ENCODE measurements at places on chromosomes 1 and 21.

GRCh38 chr1:167739752-167740151 is 18.0 kb downstream of the MPZL1 start:
- DNase-seq: no peak

DNA sequence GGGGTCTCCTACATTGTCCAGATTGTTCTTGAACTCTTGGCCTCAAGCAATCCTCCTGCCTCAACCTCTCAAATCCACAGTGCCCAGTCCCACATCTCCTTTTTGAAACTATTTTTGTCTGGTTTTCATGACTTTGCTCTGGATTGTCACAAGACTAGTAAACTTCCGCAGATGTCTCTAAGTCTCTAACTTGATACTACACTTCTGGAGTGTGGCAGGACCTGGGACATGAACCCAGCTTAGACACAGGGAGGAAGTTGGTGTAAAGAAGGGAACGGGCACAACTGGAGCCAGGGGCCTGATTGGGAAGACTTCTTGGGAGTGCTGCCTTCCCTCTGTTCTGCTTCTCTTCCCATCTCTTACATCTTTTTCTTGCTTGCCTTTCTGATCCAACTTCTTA is 16.2 kb upstream of the DISC1 start:
- no peak for DNase-seq

GRCh38 chr21:33780631-33781030 is 135.0 kb downstream of the ATP5PO start:
- DNase-seq: no peak

DNA sequence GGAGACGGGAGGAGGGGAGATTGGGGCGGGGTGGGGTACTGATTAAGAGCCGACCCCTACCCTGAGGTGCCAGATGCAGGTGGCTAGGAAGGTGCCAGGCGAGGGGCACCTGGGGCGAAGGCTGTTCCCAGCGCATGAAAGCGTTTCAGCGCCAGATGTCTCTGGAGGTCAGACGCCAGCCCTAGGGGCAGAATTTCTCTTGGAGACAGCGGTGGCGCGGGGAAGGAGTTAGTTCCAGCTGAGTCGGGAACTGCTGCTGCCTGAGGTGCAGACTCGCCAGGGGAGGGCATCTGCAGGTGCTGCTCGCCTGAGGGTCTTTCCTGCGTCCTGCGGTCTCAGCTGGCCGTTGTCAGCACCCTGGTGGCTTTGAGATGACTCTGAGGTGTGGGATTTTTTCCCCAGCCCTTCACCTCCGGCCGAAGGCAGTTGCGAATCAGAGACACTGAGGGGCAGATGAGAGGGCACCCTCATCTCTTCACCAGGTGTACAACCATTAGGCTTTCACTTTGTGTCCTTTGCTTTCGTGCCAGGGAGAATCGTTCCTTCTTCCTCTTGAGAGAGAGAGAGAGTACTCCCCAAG is 539 bp downstream of the CGN start:
- DNase-seq: no peak

DNA sequence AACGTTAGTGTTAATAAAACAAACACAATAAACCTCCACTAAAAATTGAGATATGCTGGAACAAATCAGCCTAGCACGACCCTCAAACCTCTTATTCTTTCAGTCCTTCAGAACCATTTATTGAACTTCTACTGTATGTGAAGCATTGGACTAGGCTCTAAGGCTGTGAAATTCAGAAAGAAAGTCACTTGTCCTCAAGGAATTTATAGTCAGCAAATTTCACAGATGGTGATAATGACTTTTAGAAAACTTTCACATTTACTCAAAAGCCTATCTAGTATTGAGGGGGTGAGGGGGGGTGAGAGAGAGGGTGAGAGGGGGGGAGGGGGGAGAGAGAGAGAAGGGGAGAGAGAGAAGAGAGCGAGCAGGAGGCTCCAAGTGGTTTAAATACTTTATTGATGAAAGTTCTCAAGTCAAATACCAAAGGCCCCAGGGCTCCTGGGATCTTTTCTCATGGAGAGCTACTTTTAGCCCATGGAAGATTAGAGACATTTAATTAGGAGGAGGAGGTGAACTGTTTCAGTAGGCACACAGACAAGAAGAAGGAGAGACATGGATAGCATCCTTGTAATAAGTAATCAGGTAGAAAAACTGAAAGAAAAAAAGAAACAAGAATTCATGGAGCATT is 66.3 kb upstream of the SSX2IP start:
- DNase-seq: no peak

DNA sequence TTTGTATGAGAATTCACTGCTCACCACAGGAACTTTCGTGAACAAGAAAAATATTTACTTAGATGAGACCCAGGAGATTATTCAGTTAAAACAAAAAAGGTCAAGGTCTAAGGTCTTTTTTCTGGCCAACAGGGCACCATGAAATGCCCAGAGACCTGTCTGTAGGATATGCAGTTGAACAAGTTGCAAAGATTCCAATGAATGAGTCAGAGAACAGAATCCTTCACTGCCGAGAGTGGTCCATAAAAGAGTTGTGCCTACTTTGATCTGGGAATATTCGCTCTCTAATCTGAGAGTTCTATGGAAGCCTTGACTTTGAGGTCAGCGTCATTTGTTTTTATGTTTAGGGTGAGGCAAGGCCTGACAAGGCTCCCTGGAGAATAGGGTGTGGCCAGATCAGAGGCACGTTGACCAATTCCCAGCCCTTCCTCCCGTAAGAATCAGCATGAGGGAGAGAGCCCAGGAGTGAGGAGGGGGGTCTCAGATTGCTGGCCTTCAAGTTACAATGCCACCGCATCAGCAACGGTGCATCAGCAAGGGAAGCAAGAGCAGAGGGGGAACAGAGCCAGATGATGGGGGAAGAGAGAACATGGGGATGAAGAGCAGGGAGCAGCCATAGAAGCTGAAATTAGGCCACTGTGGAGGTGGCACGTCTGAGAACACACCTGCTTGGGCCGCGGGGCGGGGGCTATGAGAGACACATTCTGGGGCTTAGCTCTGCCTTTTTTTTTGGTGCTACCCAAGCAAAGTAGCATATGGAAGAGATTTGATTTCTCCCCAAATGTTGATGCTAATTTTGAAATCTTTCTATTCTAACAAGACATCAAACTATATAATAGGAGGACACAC is 206.4 kb upstream of the RAB4A start:
- DNase-seq: no peak

- DNase-seq: no peak
Observed at GRCh38 chr1:151990058-151990855, 3.4 kb downstream of the S100A10 start.

GRCh38 chr1:24093732-24094131 is 18.2 kb downstream of the MYOM3 start:
- no peak for DNase-seq

GRCh38 chr1:44539991-44540730 is 134.1 kb downstream of the TMEM53 start:
- no peak for DNase-seq

DNA sequence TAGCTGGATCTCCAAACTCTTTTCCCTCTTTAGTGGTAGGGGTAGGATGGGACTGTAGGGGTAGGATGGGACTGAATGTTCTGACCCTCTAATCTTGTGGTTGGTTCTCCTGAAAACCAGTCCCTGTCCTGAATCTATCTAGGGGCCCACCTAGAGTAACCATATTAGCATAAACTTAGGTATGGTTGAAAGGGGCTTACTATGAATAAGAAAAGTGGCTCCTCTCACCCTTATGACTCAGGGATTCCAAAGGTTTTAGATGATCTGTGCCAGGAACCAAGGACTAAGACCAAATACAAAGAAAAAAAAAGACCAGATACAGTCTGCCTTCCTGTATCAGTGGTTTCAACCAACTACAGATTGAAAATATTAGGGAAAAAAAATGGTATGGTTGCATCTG is 28.9 kb downstream of the RNF2 start:
- DNase-seq: no peak

DNA sequence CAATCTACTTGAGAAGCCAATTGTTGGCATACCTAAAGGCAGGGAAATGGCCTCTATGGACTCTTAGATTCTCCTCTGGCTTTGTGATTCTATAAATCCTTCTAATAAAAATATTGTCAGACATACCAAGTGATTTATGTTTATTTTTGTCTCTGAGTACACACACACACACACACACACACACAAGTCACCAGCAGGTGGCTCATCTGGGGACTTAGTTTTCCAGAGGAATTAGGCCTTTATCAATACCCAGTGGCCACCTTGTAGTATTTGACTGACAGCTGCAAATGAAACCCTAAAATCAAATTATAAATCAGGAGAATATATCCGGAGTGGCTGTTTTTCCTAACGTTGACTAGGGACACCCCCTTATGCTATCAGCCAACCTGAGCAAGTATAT is 258.5 kb downstream of the BRINP2 start:
- no peak for DNase-seq

GRCh38 chr1:110524311-110525248 is 5.6 kb upstream of the KCNA10 start:
- peak; percentile 16 for DNase-seq

GRCh38 chr1:7373251-7373650 is 397.8 kb upstream of the VAMP3 start:
- DNase-seq: no peak

- DNase-seq: no peak
Observed at GRCh38 chr21:36790616-36791015, 91.7 kb downstream of the SIM2 start.

DNA sequence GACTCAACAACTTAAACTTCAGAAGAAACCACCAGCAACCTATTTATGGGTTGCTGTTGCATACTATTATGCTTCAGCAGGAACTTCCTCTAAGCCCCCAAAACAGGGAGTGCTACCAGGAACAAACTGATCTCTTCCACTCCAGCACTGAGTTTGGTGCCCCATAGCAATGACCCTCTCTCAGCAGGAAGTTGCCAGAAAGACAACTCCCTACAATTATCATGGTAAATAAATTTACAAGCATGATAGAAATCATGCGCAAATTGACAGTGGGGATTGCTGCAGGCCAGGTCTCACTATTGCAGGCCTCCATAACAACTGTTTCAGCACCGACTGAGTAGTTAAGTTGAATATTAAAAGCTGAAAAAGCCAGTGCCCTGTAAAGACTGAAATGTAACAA is 180.6 kb downstream of the PLA2G4A start:
- no peak for DNase-seq

- no peak for DNase-seq
Observed at GRCh38 chr1:66085600-66085999, 292.9 kb downstream of the PDE4B start.

DNA sequence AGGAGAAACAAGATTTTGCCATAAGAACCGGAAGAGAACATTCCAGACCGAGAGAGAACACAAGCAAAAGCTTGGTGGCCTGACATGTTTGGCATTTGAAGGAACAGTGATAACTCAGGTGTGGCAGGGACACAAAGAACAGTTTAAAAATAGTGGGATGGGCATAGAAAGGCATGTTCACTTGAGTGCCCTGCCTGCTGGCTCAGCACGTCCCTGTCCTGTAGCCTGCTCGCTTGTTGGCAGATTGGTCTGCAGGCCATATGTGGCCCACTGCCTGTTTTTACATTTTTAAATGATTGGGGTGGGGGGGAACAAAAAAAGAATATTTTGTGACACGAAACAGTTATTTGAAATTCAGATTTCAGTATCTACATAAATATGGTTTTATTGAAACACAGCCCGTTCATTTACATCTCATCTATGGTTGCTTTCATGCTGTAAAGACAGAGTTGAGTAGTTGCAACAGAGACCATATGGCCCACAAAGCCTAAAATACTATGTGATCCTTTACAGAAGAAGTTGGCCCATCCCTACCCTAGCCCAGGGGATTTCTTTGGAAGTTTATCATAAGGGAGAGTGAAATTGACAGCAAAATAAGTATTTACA is 100.7 kb downstream of the RGL1 start:
- no peak for DNase-seq

GRCh38 chr1:174309490-174309889 is 138.3 kb upstream of the GPR52 start:
- DNase-seq: no peak

- DNase-seq: peak; percentile 7
Observed at GRCh38 chr1:10939654-10940450, 72.6 kb upstream of the TARDBP start.

- DNase-seq: peak; percentile 44
Observed at GRCh38 chr1:198934901-198935305, 296.1 kb downstream of the PTPRC start.
